Neuronal stem cell (in vitro differentiated cells): ENCODE measurements at places on chromosomes 13 and 19.

GRCh38 chr19:37953171-37953917 lies 46.3 kb downstream of the SIPA1L3 start:
- H3K4me1 ChIP-seq = peaks cover 10% of the 10 kb centered on the region
- DNase-seq = peak; percentile 67

GRCh38 chr19:18596752-18597157 lies 8.2 kb downstream of the REX1BD start:
- no peaks in the 10 kb centered on the region for H3K36me3 ChIP-seq
- no peaks in the 10 kb centered on the region for H3K27me3 ChIP-seq
- H3K27ac ChIP-seq = no peak overlapping the region
- peaks cover 7% of the 10 kb centered on the region for H3K4me1 ChIP-seq

- H3K4me3 ChIP-seq = no peak overlapping the region
- H3K27ac ChIP-seq = no peak overlapping the region
These were observed 506.7 kb upstream of the NBEA start for GRCh38 chr13:34435338-34435737.

- peaks cover 31% of the 10 kb centered on the region for H3K27me3 ChIP-seq
- DNase-seq = no peak
- no peak overlapping the region for H3K4me3 ChIP-seq
- H3K36me3 ChIP-seq = no peaks in the 10 kb centered on the region
- peaks cover 14% of the 10 kb centered on the region for H3K4me1 ChIP-seq
These were observed 364 bp downstream of the CKM start for GRCh38 chr19:45322311-45322710.

DNA sequence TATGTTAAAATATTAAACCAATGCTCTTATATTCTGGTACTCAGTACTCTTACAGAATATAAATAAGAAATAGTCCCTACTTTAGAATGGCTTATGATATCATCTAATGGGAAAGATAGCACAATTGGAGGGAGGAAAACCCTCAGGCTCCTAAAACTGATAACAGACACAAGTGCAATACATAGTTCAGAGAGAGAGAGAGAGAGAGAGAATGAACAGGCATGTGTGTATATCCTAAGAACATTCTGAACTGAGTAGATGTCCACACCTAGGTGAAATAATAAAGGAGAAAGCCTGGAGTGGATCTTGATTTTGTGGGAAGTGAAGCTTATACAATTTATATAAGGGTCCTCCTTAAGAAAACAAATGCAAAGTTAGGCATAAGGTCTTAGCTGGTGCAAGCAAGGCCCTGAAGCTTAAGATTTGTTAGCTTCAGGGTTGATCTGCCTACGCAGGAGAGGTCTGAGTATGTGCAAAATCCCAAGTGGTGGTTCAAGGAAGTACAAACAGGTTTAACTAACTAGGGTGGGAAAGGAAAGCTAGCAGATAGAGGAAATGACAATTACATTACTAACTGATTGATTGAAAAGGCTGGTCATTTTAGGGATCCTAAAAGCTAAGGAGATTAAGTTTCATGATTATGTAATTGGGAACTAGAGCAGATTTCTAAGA lies 53.3 kb downstream of the SOX21 start:
- H3K27me3 ChIP-seq = no peaks in the 10 kb centered on the region
- H3K4me3 ChIP-seq = no peak overlapping the region
- no peaks in the 10 kb centered on the region for H3K36me3 ChIP-seq
- peaks cover 10% of the 10 kb centered on the region for H3K4me1 ChIP-seq
- no peak overlapping the region for H3K27ac ChIP-seq

DNA sequence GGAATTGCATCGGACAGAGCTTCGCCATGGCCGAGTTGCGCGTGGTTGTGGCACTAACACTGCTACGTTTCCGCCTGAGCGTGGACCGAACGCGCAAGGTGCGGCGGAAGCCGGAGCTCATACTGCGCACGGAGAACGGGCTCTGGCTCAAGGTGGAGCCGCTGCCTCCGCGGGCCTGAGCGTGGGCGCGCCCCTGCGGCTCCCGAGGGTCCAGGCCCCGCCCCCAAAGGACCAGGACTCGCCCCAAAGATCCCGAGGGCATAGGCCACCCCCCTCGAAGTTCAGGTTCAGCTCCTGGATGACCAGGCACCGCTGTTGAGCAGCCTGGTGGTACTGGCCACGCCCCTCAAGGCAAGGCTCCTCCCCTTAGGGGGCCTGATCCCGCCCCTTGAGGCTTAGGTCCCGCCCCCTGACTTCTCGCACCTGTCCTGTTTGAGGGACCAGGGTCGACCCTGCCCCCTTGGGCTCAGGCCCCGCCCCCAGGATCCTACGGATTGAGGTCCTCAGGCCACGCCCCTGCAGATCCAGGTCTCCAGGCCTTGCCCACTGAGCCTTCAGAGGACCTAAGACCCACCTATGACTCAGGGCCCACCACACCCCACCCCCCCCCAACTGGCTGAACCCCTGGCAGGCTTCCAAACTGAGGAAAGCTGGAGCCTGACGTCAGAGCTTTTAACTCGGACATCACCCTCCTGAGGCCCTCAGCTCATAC lies 43.1 kb downstream of the CYP4F22 start:
- no peak overlapping the region for H3K27ac ChIP-seq
- no peak for DNase-seq
- H3K27me3 ChIP-seq = peaks cover 8% of the 10 kb centered on the region
- peaks cover 1% of the 10 kb centered on the region for H3K4me1 ChIP-seq
- H3K36me3 ChIP-seq = no peaks in the 10 kb centered on the region

- no peaks in the 10 kb centered on the region for H3K4me1 ChIP-seq
- H3K36me3 ChIP-seq = no peaks in the 10 kb centered on the region
These were observed 68.3 kb upstream of the RXFP2 start for GRCh38 chr13:31670831-31671617.

GRCh38 chr13:27183561-27184147 lies 12.0 kb upstream of the USP12 start:
- H3K27ac ChIP-seq = no peak overlapping the region
- H3K27me3 ChIP-seq = no peaks in the 10 kb centered on the region
- no peak for DNase-seq

- H3K36me3 ChIP-seq = no peaks in the 10 kb centered on the region
- H3K4me3 ChIP-seq = no peak overlapping the region
- H3K4me1 ChIP-seq = peaks cover 5% of the 10 kb centered on the region
- H3K27ac ChIP-seq = no peak overlapping the region
- no peak for DNase-seq
- H3K27me3 ChIP-seq = no peaks in the 10 kb centered on the region
These were observed 34.0 kb downstream of the CEBPA start for GRCh38 chr19:33268162-33268991.

GRCh38 chr19:29858621-29859020 lies 46.8 kb downstream of the CCNE1 start:
- no peaks in the 10 kb centered on the region for H3K36me3 ChIP-seq
- H3K27ac ChIP-seq = no peak overlapping the region
- peaks cover 11% of the 10 kb centered on the region for H3K4me1 ChIP-seq
- H3K27me3 ChIP-seq = no peaks in the 10 kb centered on the region

DNA sequence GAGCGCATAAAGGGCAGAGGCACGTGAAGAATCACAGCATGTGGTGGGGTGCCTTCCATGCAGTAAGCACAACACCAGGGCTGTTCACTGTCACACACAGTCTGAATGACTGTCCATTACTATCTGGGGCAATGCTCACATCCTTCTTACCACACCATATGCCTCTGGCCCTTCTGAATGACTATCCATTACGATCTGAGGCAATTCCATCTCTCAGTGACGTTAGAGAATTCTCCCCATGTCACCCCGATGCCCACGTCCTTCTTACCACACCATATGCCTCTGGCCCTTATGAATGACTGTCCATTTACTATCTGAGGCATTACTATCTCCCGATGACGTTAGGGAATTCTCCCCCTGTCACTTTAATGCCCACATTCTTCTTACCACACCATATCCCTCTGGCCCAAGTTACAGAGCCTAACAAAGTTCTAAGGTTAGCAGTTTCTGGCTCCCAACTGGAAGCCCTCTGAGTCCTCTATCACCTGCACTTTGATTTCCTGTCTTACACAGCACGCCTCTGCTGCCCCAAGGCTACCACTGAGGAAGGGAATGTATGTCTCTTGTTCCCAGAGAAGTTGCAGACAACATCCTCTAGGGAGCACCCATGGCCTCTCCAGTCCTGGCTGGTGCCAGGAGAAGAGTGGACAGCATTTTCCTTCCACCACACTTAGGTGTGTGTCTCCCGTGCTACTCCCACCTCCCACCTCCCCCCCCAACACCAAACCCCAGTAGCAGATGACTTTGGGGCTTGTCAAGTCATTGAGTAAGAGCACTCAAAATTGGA lies 154.8 kb downstream of the COG6 start:
- no peak overlapping the region for H3K27ac ChIP-seq
- no peak overlapping the region for H3K4me3 ChIP-seq
- H3K4me1 ChIP-seq = no peaks in the 10 kb centered on the region
- DNase-seq = no peak
- no peaks in the 10 kb centered on the region for H3K27me3 ChIP-seq

- no peaks in the 10 kb centered on the region for H3K27me3 ChIP-seq
- H3K27ac ChIP-seq = peak overlapping the region; percentile 16
- peaks cover 7% of the 10 kb centered on the region for H3K4me1 ChIP-seq
These were observed 137.3 kb downstream of the KDM4B start for GRCh38 chr19:5106191-5106726.

GRCh38 chr19:52536448-52536800 lies 9.0 kb downstream of the ZNF808 start:
- H3K4me1 ChIP-seq = no peaks in the 10 kb centered on the region
- H3K27ac ChIP-seq = no peak overlapping the region
- H3K36me3 ChIP-seq = no peaks in the 10 kb centered on the region
- H3K4me3 ChIP-seq = peak overlapping the region; percentile 83

DNA sequence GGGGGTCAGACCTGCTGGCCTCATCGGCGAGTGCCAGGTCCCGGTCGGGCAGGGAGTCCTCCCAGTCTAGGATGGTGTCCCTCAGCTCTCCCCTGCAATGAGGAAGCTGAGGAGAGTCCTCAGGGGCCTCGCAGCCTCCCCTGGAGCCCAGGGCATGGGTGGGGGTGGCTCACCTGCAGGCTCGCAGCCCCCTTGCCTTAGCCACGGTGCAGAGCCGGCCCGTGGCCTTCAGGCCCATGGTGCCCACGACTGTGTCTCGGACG lies 6.8 kb downstream of the SIRT6 start:
- DNase-seq = no peak
- H3K36me3 ChIP-seq = peaks cover 43% of the 10 kb centered on the region
- no peak overlapping the region for H3K4me3 ChIP-seq
- H3K4me1 ChIP-seq = no peaks in the 10 kb centered on the region
- H3K27me3 ChIP-seq = peaks cover 9% of the 10 kb centered on the region
- H3K27ac ChIP-seq = no peak overlapping the region

DNA sequence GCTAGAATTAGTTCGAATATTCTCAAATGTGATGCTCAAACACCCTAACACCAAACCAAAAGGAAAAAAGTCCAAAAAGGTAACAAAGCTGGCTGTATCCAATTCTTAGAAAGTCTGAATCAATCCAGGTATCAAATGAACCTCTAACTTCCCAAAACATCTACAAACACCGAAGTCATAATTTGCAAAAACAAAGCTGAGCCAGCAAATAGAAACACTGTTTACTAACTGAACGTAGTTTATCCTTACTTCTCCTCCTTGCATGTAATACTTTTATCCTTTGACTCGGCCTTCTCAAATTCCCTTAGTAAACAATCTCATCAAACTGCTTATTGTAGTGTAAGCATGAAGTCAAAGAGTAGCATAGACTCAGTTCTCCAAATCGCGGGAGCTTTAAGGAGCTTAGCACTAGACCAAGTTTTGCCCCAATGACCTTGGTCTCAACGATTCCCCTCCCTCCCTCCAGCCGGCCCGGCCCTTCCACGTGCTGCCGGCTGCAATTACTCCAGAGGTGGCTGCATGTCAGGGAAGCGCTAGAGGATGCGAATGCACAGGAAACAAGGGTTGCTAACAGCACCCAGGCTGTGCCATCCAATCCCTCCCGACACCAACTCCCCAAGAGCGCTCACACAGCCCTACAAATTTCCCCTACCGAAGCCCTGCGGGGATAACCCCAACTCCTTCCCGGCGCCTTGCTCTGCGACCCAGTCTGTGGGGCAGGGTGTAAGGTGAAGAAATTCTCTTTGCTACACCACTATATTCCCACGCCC lies 693 bp downstream of the XPO4 start:
- H3K4me3 ChIP-seq = peak overlapping the region; percentile 99
- peaks cover 7% of the 10 kb centered on the region for H3K4me1 ChIP-seq
- DNase-seq = no peak
- H3K36me3 ChIP-seq = peaks cover 2% of the 10 kb centered on the region
- H3K27me3 ChIP-seq = no peaks in the 10 kb centered on the region
- H3K27ac ChIP-seq = peak overlapping the region; percentile 64

GRCh38 chr19:40134866-40135265 lies 44.1 kb upstream of the ZNF780A start:
- no peaks in the 10 kb centered on the region for H3K4me1 ChIP-seq
- H3K27me3 ChIP-seq = peaks cover 16% of the 10 kb centered on the region
- no peak overlapping the region for H3K4me3 ChIP-seq
- H3K36me3 ChIP-seq = no peaks in the 10 kb centered on the region
- no peak overlapping the region for H3K27ac ChIP-seq
- DNase-seq = no peak

DNA sequence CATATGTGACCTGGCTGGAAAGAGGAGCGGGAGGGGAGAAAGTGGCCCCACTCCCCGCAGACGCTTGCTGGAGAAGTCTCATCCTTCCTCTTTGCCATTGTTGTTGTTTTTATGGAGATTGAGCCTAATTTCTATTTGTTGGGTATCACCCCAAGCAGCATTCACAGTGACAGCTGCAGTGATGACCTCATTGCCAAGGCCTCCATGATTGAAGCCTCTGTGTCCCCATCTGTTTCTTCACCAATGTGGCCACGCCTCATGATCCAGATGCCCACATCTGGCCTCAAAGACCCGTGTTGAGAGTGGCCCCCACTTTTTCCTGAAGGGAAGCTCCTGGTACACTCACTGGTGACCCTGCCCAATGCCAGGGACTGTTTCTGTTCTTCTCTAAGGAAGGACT lies 154.2 kb downstream of the SLC7A1 start:
- no peak for DNase-seq
- no peaks in the 10 kb centered on the region for H3K36me3 ChIP-seq
- H3K27ac ChIP-seq = no peak overlapping the region
- no peaks in the 10 kb centered on the region for H3K4me1 ChIP-seq

DNA sequence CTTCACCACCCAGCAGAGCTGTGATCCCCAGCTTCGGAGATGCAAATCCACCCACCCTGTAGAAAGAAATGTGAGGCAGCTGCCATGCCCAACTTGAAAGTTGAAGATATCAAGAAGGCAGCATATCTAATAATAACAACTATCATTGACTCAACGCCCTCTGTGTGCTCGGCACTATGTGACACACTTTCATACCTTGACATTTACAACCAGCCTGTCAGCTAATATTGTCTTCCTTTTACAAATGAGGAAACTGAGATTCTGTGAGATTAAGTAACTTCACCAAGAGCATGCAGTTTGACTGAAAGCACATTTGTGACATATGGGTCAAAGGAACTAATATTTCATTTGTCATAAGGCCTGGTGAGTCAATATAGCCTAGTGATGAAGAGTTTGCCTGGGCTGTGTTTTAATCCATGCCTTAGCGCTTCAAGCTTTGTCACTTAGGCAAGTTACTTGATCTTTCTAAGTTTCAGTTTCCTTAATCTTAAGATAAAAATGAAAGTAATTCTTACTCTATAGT lies 137.0 kb downstream of the FLT1 start:
- DNase-seq = no peak
- H3K36me3 ChIP-seq = no peaks in the 10 kb centered on the region
- H3K4me3 ChIP-seq = no peak overlapping the region
- no peak overlapping the region for H3K27ac ChIP-seq
- no peaks in the 10 kb centered on the region for H3K27me3 ChIP-seq
- H3K4me1 ChIP-seq = peaks cover 2% of the 10 kb centered on the region
